ENCODE measurements at places on chromosomes 4 and X.

- no peak for DNase-seq
Observed at GRCh38 chr4:55444827-55445226, 49.1 kb downstream of the TMEM165 start.

- DNase-seq: no peak
Observed at GRCh38 chrX:120485315-120485637, 16.2 kb upstream of the LAMP2 start.

DNA sequence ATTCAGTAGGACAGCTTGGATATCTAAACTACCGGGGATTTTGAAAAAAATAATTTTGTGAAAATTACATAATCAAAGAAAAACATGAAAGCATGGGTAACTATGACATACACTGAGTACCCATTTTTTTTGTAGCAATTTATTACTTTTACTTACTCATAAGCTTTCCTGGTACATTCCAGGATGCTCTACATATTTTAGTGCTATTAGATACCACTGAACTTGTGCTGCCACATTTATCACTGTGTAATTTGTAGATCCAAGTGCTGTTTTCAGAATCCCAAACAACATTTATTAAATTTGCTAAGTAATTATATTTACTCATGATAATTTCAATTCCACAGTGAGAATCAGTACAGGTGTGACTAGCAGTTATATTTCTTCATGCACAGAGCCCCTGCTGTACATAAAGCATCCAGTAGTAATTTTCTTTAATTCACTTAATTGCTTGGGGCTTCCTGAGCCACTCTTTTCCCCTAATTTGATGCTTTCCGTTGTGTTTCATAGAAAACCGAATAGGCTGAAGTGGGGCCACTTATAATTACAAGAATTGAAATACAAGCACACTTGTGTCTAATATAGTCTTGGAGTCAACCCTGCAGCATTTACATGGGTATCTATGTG lies 2254.4 kb downstream of the ARAP2 start:
- DNase-seq: no peak

- DNase-seq: no peak
Observed at GRCh38 chrX:119501511-119502148, 33.4 kb downstream of the SLC25A5 start.

DNA sequence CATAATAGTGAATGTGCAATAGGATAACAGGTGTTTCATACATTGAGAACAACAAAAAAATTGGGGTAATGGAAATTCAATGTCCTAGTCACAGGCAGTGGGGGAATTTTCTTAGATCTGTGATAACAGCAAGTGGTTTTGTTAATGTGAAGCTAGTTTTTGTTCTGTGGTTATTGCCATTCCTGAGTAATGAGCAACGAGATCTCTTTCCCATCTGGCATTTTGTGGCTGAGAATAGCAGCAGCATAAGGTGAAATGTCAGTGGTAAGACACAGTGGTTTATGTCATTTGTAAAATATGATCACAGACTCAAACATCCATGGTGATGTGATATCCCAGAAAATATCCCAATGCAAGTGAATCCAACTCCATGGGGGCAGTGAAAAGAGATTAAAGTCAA lies 497.5 kb downstream of the KCNIP4 start:
- DNase-seq: no peak

GRCh38 chrX:109863811-109864210 lies 130.8 kb upstream of the ACSL4 start:
- DNase-seq: no peak

DNA sequence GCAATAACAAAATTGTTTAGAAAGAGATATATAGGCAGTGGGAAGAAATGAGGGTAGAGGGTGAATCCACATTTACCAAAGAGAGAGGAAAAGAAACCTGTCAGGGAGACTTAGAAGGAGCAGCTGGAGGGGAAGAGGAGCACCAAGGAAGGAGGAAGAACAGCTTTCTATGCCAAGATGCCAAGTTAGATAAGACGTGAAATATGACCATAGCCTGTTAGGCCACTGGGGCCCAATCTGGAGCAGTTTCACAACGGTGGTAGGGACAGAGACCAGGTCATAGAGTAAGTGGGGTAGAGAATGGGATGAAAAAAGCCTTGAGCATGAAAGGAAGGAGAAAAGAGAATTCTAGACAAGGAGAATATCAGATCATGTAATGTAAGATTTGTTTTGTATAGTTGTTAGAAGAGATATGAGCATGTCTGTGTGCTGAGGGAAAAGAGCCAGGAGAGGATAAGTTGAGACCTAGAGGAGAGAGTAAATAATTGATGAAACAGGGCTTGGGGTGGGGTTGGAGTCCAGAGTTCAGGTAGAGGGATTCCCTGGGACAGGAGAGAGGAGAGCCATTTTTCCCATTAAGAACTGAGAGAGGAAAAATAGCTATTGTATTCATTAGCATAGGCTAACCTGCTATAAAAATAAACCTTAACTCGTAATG lies 4.4 kb upstream of the SOWAHB start:
- DNase-seq: no peak

DNA sequence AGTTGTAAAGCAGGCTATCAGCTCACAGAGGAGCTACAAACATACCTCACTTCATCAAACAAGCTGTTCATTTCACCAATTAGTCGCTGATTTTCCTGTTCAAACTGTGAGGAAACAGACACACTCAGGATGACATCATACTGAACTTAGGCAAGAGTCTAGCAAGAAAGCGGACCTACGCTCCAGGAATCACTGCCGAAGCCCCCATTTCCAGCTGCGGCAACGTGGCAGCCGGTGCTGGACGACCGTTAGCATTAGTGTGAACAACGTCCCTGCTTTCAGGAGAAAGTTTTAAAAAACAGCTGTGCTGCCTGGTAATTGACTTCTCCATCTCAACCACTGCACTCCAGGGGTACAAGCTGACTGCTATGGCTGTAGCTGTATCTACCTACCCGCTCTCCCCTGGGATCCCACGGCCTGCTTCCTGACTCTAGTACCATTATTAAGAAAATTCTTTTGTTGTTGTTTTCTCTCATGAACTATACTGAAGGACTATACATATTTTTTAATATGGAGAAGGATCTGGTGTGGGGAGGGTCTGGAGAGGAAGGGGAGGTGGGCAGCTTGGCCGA lies 38.3 kb downstream of the NSG1 start:
- DNase-seq: no peak

DNA sequence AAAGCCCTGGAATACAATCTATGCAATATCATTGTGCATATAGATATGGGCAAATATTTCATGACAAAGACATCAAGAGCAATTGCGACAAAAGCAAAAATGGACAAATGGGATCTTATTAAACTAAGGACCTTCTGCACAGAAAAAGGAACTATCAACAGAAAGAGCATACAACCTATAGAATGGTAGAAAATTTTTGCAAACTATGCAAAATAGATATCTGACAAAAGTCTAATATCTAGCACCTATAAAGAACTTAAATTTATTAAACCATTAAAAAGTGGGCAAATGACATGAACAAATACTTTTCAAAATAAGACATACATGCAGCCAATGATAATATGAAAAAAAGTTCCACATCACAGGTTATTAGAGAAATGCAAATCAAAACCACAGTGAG lies 312.9 kb downstream of the GLUD2 start:
- no peak for DNase-seq

DNA sequence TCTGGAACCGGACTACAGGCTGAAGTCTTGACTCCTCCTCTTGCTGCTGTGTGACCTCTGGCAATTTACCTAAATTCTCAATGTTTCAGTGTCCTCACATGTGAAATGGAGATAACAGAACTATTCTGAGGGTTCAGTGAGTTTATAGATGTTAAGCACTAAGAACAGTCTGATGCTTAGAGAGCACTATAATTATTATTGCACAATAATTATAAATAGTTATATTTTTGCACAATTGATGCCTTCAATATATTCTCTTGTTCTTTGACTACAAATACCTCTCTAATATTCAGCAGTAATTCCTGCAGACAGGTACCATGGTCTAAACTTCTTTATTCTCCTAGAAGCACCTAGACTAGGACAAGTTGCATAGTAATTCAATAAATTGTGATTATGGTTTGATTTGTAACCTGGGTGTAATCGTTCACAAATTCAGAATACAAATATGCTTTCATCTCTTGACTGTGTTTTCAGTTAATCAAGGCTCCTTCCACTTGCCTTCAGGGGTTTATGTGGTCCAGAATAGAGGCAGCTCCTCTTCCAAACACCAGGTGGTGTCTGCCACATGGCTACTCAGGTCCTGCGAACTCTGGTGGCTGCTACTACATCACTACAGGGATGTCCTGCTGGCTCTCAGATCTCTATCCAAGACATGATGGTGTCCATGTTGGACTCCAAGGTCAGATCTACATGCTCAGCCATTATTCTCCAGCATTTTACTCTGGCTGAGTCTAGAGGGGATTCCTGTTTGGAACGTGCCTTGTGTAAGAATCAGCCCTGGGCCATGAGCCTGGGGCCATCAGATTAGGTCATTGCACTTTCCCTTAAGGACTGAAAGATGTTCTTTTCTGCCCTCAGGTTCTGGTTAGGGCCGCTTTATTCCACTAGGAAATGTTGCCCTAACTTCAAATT lies 103.4 kb downstream of the QRFPR start:
- DNase-seq: no peak

DNA sequence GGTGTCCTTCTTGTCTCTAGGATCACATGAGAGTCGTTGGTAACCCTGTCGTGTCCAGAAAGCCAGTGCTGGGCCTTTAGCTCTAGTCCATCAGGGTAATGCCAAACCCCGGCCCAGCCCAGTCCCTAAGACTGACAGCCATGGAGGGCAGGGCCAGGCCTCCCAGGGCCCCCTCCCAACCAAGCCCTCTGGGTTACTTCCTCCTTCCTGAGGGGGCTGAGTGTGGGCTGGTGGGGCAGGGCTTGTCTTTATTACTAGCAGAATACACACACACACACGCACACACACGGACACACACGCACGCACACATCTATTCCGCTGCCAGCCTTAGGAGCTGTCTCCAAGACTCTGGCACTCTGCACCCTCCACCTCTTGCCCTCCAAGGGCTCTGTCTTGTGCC lies 35.6 kb upstream of the CDKN2AIP start:
- no peak for DNase-seq

GRCh38 chrX:119647552-119648420 lies 41.6 kb upstream of the NKRF start:
- DNase-seq: peak; percentile 50

DNA sequence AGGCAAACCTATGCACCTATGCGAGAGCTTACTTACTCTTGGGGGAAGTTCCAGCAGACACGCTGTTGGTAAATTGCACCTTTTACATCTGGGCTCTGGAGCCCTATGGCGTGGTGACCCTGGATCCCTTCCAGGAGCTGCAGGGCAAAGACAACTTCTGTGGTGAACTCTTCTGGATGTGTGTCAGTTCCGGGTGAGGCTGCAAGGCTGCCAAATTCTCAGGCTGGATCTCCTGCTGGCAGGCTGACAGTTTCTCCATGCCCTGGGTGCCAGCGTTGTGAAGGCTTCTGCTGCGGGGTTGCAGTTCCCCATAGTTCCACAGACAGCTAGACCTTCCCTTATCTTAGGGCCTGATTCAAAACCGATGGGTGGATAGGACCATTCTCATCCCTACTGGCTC lies 37.9 kb downstream of the RAP2C start:
- no peak for DNase-seq

DNA sequence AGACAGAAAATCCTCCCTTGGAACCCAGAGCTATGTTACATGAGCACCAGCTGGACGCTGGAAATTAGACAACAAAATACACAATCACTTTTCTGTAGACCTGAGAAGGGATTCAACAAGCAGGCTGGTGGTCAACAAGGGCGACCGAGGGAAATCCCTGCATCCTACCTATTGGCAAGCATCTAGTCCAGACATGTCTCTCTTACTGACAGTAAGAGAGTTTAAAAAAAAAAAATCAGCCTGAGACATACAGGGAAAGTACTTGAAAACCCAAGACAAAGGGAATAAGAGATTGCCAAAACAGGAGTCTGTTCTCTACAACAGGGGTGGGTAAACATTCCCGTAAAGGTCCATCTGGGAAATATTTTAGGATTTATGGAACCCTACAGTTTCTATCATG lies 108.0 kb downstream of the KDR start:
- no peak for DNase-seq

- DNase-seq: no peak
Observed at GRCh38 chrX:65925592-65925991, 114.3 kb downstream of the VSIG4 start.

GRCh38 chrX:997631-998137 lies 214.8 kb downstream of the CRLF2 start:
- DNase-seq: no peak

Data from activated CD8-positive, alpha-beta T cell treated with anti-CD3 and anti-CD28 coated beads, Interleukin-2, amount 10 ng/mL, durations not matched to agents 7 days and 5 days (primary cell).